Thoracic aorta (tissue), 2 donors: ENCODE measurements at places on chromosomes 1 and 21.

- no peak for DNase-seq
These were observed 13.6 kb downstream of the TUFT1 start for GRCh38 chr1:151553659-151554058.

DNA sequence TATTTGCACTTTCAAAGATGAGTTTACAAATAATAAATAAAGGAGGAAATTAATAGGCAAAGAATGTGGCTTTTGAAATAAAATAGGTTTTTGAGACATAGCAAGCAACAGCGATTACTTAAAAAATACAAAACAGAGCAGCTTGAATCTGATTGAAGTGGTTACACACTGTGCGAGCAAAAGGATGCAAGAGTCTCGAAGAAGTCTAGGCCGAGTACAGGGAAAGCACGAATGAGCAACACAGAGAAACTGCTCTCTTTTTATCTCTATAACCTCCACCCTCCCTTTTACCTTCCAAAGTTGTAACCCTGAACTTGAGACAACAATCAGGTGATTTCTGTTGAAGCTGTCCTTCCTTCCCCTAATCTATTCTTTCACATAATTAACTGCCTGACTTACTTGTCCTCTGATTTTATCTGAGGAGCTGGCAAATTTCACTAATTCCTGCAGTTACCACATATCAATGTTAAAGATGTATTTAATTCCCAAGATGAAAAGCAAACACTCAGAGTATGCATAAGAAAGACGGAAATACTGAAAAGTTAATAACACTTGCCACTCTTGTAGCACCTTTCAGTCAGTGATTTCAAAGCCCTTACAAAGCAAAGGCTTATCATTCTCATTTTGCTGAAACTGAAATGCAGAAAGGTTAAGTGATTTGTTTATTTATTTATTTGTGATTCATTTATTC, 1030.1 kb downstream of the ADGRL2 start:
- DNase-seq: no peak

GRCh38 chr1:223411710-223412109, 18.5 kb downstream of the CCDC185 start:
- DNase-seq: no peak

GRCh38 chr1:70874818-70875217, 172.8 kb downstream of the PTGER3 start:
- DNase-seq: no peak

DNA sequence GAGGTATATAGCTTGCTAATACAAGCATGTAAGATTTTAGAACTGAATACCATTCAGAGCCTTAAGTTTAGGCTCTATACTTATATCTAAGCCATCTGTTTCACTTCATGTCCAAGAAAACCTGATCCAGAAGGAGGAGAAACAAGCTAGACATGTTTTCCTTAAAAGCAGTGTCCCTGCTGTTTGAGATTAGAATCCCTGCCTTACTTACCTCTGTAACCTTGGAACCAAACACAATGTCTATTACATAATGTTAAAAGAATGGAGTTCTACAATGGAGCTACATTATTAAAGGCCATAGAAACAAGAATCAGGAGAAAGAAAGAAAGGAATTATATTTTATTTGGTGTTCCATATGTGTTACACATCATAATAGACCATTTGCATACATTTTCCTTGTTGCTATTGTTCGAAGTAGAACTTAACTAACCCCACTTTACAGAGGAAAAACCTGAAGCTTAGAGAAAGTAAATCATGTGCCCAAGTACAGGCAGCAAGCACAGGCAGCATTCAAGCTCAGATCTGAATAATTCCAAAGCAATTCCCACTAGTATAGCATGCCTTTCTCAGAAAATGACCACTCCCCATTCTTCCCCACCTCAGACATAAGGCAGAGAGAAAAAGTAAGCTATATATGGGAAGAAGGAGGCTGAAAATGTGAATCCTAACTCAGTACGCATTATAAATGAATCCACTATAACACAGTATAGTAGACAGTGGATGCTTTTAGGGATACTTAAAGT, 380.1 kb upstream of the SPAG17 start:
- no peak for DNase-seq

GRCh38 chr1:5110508-5110907, 456.1 kb downstream of the AJAP1 start:
- no peak for DNase-seq

GRCh38 chr1:228457017-228457395, 30.2 kb upstream of the RNF187 start:
- no peak for DNase-seq

DNA sequence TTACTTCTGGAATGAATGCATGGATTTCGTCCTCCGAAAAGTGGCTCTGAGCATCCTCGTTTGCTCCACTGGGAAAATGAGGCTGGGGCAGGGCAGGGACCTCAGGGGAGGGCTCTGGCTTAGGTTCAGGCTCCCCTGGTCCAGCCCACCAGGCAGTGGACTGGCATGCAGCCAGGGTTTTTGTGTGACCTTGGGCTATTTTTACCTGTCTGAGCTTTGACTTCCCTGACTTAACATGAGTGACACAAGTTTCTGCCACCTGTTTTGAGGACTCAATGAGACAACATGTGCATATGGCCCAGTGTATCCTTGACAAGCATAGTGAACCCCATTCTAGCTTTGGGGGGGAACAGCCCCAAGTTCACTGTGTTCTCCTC, 32.6 kb upstream of the EDN2 start:
- no peak for DNase-seq

DNA sequence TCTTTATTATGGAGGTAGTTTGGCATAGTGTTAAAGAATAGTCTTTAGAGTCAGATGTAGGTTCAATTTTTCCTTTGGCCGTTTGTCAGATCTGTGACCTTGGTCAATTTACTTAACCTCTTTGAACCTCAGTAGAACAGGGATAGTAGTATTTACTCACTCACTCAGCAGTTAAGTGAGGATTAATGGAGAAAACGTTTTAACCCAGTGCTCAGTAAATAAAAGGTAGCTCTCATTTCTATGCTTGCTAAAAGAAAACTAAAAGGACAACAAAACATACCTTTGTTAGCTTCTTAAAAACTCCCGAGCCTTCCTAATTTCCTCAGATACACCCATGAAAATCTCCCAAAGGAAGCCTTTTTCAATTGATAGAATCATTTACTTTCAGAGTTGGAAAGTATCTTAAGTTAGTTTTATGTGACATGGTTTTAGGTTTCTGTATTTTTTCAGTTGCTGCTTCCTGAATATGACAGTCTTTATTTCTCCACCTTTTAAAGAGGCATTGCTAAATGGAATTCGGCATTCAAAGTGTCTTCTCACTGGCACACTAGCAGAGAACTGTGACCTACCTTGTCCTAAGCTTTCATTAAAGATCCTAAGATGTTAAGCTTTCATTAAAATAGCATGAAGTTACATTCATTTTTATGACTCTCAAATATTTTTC, 7.8 kb downstream of the ABCD3 start:
- no peak for DNase-seq

- no peak for DNase-seq
These were observed 28.3 kb upstream of the PPM1J start for GRCh38 chr1:112743174-112744008.

- DNase-seq: no peak
These were observed 40.4 kb upstream of the GADD45A start for GRCh38 chr1:67644566-67644965.

GRCh38 chr1:10788592-10789006, 7.8 kb downstream of the CASZ1 start:
- no peak for DNase-seq

GRCh38 chr21:45202889-45203288, 84.8 kb downstream of the POFUT2 start:
- no peak for DNase-seq
